Chondrocyte (in vitro differentiated cells): ENCODE measurements at places on chromosomes 4 and X. TPM values are rescaled to one million over a fixed set of nuclear protein-coding genes. Genes with fewer than 3 reads are reported as not detected.

MAMLD1 gene
- 6.0 to 9.3 TPM (median 8.8 TPM) in 3 replicates for total RNA-seq

GRCh38 chrX:57137501-57137900 is 304 bp upstream of the SPIN2A start:
- DNase-seq, result no peak

VCX3B gene
- total RNA-seq, result not detected in 3 replicates

ABRAXAS1 gene
- 11.0 to 14.6 TPM (median 12.2 TPM) in 3 replicates for total RNA-seq

DNA sequence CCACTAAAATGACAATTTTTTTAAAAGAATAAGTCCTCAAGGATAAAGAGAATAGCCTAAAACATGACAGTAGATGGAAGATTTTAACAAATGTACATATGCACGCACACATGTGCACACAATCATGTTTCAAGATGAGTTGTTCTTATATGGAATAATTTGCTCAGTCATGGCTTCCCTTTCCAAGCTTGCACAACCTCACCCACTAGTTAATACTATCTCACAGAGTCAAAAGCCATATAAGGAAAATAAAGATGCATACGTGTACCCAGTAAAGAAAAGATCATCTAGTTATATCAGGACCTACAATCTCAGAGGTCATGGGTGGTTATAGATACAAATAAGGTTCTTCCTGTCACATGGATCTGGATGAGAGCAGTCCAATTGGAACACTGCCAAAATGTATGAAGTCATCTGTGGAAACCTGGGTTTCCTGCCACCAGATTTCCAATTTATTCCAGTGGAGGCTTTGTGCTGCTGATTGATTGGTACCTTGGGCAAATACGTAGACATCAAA is 56.1 kb downstream of the FAM13A start:
- DNase-seq, result no peak

GRCh38 chr4:61220556-61220955 is 20.4 kb downstream of the ADGRL3 start:
- DNase-seq, result no peak

DNA sequence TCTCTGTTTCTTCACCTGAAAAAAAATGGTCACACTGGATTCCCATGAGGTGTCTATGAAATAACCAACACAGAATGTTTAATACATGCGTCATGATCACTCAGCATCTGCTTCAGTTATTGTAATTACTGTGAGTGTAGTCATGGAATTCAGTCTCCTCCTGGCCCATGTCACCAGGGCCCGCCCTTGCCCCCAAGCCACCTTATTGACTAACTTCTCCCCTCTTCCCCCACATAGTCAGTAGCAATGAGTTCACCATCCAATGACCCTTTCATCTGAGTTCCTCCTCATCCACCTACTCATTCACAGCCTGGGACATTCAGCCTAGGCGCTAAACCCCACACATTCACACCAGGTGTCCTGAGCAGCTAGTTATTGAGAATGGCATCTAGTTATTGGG is 15.6 kb downstream of the PNMA6F start:
- DNase-seq, result no peak

DNA sequence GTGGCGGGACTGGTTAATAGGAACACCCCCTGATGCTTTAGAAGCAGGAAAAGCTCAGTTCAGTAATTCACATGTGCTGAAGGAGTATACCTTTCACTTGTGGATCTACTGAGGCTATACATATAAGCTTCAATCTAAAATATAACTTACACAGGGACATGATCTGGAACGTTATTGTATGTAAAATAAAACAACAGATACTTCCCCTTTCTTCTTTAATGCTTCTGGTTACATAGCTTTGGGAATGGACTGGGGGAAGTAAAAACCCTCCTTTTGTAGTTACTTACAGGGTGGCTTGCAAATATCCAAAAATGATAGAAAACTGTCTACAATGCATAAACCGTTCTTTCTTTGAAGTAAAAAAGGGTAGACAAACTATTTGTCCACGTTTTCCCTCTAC is 1.9 kb downstream of the FGG start:
- no peak for DNase-seq

ZFP92 gene
- 0.10 to 1.6 TPM (median 1.5 TPM) in 3 replicates for total RNA-seq

PAGE4 gene
- not detected in 3 replicates for total RNA-seq
